ENCODE measurements at places on chromosomes 5 and 9. TPM values are rescaled to one million over a fixed set of nuclear protein-coding genes. Genes with fewer than 3 reads are reported as not detected.

The KLHL9 gene
- 8.4 TPM for total RNA-seq

The OR1J2 gene
- not detected for total RNA-seq

- H3K4me1 ChIP-seq = no peaks in the 10 kb centered on the region
- DNase-seq = peak; percentile 50
- H3K27me3 ChIP-seq = no peaks in the 10 kb centered on the region
- no peaks in the 10 kb centered on the region for H3K36me3 ChIP-seq
These were observed 159.8 kb upstream of the GAS1 start for GRCh38 chr9:87107072-87107471.

GRCh38 chr5:141245250-141245717 is at the start of gene PCDHB15:
Gene PCDHB15, plus strand, starts transcription at chr5:141245395. Its CDS starts 184 bp downstream, at chr5:141245579.
- H3K36me3 ChIP-seq = no peaks in the 10 kb centered on the region
- H3K4me1 ChIP-seq = peaks cover 7% of the 10 kb centered on the region
- no peak within 1 kb of the TSS for H3K27ac ChIP-seq
- no peaks in the 10 kb centered on the region for H3K27me3 ChIP-seq
- peak; percentile 51 for DNase-seq

The SMIM33 gene
- not detected for total RNA-seq

DNA sequence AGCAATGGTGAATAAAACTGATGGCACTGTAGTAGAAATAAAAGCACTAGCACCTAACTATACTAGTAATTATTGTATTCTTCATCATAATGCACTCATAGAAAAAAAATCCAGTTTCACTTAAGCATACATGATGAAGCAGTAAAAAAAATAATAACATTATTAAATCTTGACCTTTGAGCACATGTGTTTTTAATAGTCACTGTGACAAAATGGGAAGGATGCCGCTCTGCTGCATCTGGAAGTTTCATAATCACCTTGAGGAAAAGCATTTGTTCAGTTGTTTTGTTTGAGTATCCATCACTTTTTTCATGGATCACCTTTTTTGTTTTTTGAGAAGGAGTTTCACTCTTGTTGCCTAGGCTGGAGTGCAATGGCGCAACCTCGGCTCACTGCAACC is 13.2 kb downstream of the OR2K2 start:
- DNase-seq = no peak
- H3K4me1 ChIP-seq = no peaks in the 10 kb centered on the region
- no peaks in the 10 kb centered on the region for H3K36me3 ChIP-seq
- H3K27ac ChIP-seq = no peak overlapping the region

DNA sequence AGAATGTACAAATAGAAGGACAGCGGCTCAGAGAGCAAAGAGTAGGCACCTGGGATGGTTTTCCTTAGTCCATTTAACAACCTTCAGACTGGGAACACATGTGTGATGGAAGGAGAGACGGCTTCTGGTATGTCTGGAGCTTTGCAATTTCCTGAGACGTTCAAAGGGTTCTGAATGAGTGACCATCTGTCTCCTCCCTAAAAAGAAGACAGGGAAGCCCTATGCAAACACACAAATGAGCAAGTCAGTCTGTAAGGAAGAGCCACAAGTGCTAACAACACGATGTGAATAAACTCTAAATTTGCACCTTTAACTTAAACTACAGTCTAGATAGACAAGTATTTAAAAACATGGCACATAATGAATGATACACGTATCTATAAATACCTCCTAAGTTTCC is 391.0 kb downstream of the ICE1 start:
- no peak for DNase-seq
- H3K4me1 ChIP-seq = no peaks in the 10 kb centered on the region
- no peaks in the 10 kb centered on the region for H3K36me3 ChIP-seq
- peaks cover under 1% of the 10 kb centered on the region for H3K27me3 ChIP-seq
- H3K4me3 ChIP-seq = no peak overlapping the region
- H3K27ac ChIP-seq = no peak overlapping the region

The CYSRT1 gene
- not detected for total RNA-seq

DNA sequence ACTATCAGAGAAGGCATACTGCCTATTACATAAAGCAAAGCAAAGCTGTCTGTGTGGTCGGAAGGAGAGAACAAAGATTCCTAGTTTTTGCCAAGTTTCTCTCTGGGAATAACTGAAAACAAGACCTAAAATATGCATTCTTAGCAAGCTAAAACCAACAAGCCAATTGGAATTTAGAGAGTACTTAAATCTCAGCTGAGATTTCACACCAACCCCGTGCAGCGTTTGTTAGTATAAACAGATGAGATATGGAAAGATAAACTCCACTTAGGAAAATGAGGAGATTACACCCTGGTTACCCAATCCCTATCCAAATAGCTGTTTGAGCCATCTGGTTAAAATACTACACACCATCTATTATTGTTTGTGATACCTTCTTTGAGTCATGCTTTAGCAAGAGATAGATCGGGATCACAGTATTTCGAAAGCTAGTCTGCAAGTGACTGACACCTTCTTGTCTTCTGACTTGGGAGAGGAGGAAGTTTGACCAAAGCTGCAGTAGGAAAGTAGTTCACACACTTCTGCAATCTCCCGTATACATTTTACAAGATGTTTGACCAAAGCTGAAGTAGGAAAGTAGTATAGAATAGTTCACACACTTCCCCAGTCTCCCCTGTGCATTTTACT is 18.2 kb downstream of the FAF2 start:
- H3K4me1 ChIP-seq = no peaks in the 10 kb centered on the region
- H3K4me3 ChIP-seq = no peak overlapping the region
- H3K27me3 ChIP-seq = no peaks in the 10 kb centered on the region
- no peak for DNase-seq
- no peak overlapping the region for H3K27ac ChIP-seq

DNA sequence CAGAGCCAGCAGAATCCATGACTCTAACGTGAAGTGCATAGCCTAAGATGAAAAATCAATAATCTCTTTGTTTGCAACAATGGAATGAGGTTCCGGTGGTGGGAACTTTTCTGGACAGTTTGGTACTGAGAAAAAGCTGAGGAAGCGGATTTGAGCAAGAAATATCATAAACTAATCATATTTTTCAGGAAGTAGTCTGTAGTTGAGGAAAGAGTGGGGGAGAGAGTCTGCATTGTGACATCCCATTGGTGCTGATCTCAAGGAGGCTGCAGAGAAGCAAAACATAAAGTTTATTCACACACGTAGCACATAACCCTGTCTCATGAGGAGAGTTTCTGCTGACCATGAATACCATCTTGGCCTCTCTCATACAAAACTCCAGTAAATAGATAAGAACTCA is 15.8 kb upstream of the FCHO2 start:
- DNase-seq = no peak
- no peak overlapping the region for H3K27ac ChIP-seq
- no peaks in the 10 kb centered on the region for H3K4me1 ChIP-seq
- no peak overlapping the region for H3K4me3 ChIP-seq
- no peaks in the 10 kb centered on the region for H3K27me3 ChIP-seq
- no peaks in the 10 kb centered on the region for H3K36me3 ChIP-seq

DNA sequence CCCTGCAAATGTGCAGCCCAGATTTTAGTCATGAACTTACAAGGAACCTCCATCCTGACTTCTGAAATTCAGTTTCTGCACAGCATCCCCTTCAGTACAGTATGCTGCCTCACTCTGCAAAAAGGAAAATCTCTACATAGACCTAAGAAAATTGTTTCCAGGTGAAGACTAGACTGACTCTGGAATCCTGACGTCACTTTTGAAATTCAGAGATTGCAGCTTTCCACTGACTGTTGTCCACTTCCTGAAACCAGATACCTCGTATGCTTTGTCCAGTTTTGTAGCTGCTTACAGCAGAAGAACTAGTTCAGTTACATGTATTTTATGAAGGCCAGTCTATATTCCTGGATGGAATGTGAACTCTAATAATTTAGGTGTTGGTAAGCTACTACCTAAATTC is 629.3 kb upstream of the ST8SIA4 start:
- DNase-seq = no peak
- no peak overlapping the region for H3K4me3 ChIP-seq
- no peaks in the 10 kb centered on the region for H3K27me3 ChIP-seq
- no peaks in the 10 kb centered on the region for H3K4me1 ChIP-seq
- no peaks in the 10 kb centered on the region for H3K36me3 ChIP-seq
- no peak overlapping the region for H3K27ac ChIP-seq

DNA sequence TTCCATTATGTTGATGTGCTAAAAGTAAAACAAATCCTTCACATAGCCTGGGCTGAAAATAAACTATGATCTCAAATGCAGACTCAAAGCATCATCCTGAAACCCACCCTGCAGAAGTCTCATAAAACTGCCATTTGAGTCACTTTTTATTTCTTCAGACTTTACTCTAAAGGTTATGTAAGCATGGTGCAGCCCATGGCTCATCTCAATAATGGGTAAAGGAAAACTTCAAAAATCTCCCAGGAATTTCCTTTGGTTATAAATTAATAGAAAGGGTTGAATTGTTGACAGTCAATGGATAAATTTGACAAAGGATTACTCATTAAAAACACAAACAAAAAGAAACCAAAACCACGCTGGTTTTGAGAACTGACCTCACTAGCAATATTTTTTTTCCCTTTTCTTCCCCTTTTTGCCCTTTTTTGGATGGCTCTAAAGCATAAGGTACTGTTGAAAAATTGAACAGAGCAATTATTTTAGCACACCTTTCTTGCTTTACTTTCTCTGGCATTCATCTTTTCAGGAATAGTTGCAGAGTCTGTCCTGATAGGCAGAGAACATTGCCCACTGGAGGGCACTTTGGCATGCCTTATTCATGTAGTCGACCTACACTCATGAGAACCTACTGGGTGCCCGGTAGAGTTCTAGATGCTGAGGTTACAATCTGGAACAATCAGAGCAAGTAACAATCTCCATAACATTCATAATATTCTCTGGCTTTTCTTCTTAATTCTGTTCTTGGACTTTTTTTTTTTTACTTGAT is 191.4 kb downstream of the TMEM167A start:
- H3K27me3 ChIP-seq = peaks cover 7% of the 10 kb centered on the region
- no peaks in the 10 kb centered on the region for H3K4me1 ChIP-seq
- H3K27ac ChIP-seq = no peak overlapping the region
- no peaks in the 10 kb centered on the region for H3K36me3 ChIP-seq
- no peak overlapping the region for H3K4me3 ChIP-seq

- H3K4me3 ChIP-seq = no peak overlapping the region
- H3K27ac ChIP-seq = no peak overlapping the region
- no peak for DNase-seq
- no peaks in the 10 kb centered on the region for H3K27me3 ChIP-seq
These were observed 74.2 kb downstream of the UGCG start for GRCh38 chr9:111970827-111971226.

The HSPA4 gene
- 337 TPM for total RNA-seq

The XPA gene
- total RNA-seq = 17.9 TPM

Measured in A673 (cell line).